NCI-H2171 treated with DMSO at 0.1 percent for 48 hours (cell line): ENCODE measurements at places on chromosomes 2 and 18.

GRCh38 chr18:73895701-73896100 is 251.9 kb downstream of the FBXO15 start:
- DNase-seq = no peak

GRCh38 chr2:85156153-85156552 is 23.0 kb downstream of the TCF7L1 start:
- no peak for DNase-seq

- DNase-seq = peak; percentile 51
Observed at GRCh38 chr2:75627902-75628504, 18.6 kb upstream of the MRPL19 start.

DNA sequence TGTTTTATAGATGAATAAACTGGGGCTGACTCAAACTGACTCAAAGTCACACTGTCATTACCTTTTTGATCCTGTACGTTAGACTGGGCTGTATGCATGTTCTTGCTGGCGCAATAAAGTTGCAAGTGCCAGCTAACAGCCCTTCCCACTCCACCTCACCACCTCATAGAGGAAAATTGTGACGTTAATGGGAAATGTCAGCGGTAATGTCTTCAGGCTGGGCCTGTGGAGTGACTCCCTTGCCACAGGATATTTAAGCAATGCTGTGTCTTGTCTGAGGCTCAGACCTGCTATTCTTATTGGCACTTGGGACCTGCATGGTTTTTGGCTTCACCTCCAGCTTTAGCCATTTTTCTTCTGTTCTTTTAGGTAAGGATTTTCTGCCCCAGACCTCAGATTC is 25.2 kb upstream of the CASP10 start:
- no peak for DNase-seq

DNA sequence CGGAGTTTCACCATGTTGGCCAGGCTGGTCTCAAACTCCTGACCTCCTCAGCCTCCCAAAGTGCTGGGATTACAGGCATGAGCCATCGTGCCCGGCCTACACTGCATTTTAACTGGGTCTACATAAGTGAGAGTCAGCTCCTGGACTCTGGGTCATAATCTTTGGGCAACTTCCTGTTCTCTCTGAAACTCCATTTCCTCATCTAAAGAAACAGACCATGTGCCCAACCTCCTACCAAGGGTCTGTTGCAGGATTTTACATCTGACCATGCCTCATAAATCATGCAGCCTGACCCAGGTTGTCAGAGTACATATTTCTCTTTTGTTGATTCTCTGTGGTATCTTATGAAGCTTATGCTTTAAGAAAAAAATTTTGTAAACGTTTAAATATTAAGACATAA is 280.4 kb downstream of the ALPK2 start:
- no peak for DNase-seq

DNA sequence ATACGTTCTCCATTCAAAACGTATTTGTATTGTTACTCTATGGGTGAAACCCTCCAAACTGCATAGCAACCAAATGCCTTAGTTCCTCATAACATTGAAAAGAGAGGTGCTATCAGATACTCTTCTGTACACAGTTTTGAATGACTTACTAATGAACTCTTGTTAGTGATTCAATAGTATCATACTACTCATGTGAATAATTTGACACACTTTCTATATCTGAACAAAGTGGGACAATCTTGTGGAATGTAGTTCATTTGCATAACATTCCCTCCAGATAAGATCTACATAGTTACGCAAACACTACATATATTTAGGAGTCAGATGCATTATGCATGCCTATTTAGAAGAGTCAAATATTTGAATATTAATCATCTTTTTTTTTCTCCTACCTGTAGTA is 232.0 kb upstream of the NRXN1 start:
- no peak for DNase-seq

- DNase-seq = no peak
Observed at GRCh38 chr2:227177592-227178336, 13.3 kb downstream of the COL4A3 start.

DNA sequence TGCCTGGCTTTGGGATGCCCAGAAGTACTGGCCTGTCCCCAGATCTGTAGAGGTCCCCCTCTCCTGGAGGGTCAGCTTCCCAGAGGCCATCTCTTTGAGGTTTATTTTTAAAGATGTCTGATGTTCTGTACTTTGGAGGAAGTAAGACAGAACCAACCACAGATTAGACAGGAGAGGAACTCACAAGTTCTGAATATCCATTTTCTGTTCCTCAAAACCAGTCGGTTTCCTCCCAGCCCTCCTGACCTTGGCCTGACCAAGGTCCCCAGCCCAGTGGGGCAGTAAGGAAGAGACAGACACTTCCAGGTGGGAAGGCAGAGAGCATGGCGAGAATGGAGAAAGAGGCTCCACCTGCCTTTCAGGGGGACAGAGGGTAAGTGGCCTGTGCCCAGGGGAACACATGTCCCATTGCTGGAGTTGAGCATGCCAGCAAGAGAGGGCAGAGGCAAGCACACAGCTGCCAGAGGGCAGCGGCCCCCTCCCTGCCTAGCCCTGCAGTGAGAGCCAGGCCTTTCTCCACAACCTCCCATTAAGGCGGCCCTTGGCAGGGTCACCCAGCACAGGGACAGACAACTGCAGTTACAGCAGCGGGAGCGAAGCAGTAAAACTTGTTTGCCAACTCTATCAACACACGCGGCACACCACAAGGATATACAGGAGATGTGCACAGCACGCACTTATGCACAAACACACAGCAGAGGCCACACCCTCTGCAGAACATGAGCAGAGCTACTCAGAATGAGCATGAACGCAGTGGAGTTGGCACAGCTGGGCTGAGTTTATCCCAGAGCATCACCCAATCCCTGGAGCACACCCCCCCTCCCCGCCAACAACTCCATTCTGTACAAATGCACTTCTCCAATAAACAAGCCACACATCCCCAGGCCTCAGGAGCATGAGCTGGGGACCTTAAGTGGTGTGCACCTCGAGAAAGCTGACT is 18.5 kb upstream of the SEMA4C start:
- DNase-seq = no peak

DNA sequence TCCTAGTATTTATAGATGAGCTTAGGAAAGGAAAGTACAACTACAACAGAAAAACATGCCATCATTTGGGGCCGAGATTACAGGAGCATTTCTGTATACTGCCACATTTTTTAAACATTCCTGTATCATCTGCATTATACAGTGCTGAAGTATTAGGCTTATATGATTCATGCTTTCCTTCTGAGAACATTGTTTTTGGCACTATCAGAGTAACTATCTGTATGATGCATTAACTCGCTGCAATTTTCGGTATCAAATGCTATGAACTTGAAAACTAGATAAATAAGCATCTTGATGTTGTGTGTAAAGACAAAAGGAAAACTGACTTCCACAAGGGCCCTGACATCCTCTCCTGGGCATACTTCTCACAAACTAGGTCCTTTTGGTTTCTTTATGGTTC is 102.0 kb downstream of the RIT2 start:
- no peak for DNase-seq

GRCh38 chr2:128818248-128818647 is 499.6 kb upstream of the HS6ST1 start:
- no peak for DNase-seq

DNA sequence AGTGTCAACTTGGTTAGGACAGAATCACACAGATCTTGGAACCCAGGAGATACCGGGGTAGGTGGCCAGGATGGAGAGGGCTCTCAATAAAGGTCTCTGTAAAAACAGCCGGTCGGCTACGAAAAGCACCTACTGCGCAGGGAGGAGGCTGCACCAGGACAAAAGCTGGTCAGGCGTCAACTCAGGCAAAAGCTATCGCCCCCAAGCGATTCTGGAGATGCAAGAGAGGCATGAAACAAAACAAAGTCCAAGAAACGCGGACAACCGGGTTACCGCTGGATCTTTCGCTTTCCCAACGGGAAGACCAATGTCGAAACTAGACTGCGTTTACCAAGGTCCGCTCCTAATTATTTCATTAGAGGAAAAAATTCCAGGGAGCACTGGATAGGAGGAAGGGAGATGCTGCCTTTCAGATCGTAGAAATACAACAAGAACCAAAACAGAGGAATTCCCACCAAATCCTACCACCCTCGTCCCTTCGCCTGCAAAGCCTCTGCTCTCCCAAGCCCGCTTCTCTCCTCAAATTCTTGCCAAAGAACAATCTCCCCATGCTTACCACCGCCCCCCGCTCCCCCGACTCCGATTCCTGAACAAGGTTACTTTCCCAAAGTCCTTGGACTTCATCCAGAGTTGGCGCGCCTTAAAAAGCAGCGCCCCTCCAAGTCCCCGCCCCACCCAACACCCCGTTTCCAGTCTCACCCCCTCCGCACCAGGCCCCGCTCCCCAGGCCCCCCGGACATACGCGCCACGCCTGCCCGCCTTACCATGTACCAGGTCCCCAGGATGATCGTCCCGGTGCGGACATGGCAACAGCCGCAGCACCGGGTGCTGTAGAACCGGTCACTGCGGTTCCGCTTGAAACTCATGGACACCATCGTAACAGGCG is 539 bp downstream of the LAPTM4A start:
- peak; percentile 56 for DNase-seq

DNA sequence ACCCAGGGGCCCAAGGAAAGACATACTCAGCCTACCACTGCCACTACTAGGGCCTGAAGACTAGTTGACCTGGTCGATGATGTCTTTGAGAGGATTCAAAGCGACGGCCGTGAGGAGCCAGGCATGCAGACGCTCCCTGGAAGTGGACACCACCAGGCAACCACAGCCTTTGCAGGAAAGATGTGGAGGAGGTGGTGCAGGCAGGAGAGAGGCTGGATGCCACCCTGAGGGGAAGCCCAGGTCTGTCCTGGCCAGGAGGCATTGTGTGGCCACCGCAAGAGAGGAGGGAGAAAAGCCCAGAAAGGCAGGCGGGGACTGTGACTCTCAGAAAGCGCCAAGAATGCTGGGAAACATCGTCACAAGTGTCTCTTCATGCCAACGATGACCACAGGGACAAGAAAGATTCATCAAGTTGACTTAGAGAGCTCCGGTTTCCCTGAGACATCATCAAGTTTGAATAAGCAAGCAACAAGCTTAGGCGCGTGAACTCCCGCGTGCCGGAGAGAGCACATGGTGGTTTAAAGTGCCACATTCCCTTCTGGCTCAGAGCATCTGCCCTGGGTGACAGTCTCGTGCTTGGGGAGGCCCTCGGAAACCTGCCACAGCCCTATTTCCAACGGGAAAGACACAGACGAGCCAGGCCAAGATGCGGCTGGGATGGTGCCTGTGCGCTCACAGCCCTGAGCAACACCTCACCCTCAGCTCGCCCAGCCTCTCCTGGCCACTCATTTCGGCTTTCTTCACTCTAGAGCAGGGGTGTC is 464.5 kb upstream of the SALL3 start:
- no peak for DNase-seq

GRCh38 chr2:111239107-111239506 is 118.4 kb downstream of the BCL2L11 start:
- DNase-seq = no peak

GRCh38 chr18:42436222-42436765 is 481.3 kb downstream of the PIK3C3 start:
- DNase-seq = no peak

DNA sequence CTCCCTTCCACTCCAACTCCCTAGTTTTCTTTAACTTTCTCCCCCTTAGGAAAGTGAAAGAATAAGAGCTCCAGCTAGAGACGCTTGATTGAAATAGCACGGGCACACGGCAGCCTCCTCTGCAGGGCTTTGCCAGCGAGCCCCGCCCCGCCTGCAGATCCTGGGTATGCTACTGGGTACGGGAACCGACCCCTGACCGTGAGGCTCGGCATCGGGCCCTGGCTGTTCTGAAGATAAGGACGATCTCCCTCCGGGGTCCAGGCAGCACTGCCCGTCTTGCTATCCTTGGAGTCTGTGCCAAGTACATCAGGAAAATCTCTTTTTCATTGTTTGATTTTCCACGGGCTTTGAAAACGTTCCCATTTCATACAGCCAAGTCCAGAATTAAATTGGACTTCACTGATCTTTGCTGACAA is 284.5 kb downstream of the MTX2 start:
- DNase-seq = peak; percentile 83

GRCh38 chr2:50379351-50379750 is 652.6 kb downstream of the NRXN1 start:
- no peak for DNase-seq

- peak; percentile 83 for DNase-seq
Observed at GRCh38 chr2:33475224-33476130, 972 bp upstream of the RASGRP3 start.

GRCh38 chr18:74760436-74760835 is 162.8 kb downstream of the ZNF407 start:
- no peak for DNase-seq

DNA sequence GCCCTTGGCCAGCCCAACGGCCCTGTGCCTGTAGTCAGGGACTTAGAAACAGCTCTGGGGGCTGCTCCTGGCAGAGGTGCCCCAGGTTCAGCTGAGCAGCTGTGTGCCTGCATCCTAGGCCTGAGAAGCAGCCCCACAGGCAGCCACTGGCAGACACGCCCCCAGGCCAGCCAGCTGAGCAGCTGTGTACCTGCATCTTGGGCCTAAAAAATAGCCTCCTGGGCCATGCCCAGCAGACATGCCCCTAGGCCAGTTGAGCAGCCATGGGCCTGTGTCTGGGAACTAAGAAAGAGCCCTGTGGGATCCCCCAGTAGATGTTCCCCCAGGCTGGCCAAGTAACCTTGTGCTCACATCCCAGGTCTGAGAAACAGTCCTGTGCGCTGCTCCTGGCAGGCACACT is 64.0 kb downstream of the TBR1 start:
- no peak for DNase-seq

DNA sequence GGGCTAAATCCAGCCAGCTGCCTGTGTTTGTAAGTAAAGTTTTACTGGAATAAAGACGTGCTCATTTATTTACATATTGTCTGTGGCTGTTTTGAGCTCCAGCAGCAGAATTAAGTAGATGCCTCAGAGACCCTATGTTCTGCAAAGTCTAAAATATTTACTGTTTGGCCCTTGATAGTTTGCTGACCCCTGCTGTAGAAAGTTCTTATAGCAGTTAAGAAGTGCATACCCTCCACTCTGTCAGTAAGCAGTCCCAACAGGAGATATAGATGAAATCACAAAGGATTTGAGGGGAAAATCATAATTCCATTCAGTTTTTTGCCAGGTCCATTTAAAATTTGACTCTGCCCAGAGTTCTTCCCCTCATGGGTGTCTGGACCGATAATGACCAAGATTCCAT is 50.1 kb upstream of the ITM2C start:
- no peak for DNase-seq

DNA sequence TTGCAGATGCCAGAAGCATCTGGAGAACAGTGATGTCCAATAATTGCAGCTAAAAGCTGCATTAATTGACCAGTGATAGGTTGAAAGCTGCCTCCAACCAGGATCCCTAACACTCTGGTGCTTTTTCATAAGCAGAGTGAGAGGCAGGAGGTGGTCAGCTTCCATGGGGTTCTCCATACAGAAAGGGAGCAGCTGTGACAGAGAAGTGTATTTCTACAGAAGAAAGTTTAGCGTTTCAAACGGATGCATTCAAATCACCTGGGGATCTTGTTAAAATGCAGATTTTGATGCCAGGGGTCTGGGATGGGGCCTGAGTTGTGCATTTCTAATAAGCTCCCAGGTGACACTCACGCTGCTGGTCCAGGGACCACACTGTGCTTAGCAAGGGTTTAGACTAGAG is 216.5 kb upstream of the NRP2 start:
- DNase-seq = no peak

GRCh38 chr2:239397931-239398471 is 2.8 kb downstream of the HDAC4 start:
- DNase-seq = no peak
